Thoracic aorta (tissue), 2 donors: ENCODE measurements at places on chromosomes 11 and 22.

DNA sequence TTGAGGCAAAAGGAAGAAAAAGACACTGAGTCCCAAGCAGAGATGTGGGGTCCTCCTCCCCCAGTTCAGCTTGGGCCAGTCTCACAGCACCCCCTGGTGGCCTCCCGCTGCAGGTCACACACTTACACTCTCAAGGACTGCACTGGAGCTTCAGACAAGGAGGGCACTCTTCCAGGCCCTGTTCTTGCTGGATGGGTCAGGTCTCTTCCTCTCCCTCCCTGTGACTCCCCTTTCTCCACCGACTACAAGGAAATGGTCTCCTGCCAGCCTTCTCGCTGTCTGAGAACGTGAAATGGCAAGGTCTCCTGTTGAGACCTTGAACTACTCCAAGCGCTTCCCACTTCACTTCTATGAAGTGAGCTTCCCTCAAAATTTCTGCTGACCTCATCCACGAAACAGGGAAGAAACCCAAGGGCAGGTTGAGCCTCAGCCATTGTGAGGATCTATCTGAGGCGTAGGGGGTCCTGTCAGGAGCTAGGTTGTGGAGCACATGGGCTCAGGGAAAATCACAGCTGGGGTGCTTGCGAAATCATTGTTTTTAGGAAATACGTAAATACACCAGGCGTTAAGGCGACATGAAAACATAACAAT, 11.2 kb upstream of the IGLL1 start:
- DNase-seq, result no peak

DNA sequence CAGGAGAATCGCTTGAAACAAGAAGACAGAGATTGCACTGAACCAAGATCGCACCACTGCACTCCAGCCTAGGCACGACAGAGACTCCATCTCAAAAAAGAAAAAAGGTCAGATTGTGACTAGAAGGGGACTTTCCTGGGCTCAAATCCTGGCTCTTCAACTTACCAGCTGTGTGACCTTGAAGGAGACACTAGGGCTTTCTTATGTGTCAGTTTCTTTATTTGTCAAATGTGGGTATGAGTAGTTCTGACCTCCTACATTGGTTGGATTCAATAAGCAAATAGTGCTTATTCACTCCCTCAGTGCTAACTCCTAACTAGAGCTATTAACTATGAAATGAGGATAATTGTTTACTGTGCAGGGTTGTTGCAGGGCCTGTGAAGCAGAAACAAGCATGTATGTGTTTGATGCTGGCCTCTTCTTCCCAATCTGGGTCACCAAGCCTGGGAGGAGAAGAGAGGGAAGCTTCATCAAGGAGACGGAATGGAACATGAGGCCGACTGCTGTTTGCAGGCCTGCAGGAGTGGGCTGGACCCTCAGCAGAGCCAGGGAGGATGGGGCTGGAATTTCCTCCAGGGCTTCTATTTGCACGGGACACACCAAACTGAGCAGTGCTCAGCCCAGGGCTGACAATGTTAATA, 22.5 kb downstream of the RHOD start:
- no peak for DNase-seq

DNA sequence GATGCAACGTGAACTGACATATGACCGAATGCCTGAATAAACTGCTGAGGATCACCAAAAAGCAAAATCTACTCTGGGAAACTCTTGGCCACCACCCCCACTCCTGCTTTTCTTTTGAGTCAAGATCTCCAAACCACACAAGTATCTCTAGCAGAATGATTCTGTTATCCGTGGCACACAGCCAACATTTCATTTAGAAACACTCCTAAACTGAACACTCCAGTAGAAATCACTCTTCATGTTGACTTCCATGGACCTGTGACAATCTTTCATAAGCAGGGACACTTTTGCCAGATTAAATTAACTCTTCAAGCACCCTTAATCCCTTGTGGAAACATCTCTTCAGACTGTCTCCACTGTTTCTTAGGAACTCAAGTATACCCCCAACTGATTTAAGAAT, 44.4 kb downstream of the VSIG10L2 start:
- DNase-seq, result no peak

GRCh38 chr11:124791626-124792341, 8.4 kb downstream of the MSANTD2 start:
- no peak for DNase-seq

DNA sequence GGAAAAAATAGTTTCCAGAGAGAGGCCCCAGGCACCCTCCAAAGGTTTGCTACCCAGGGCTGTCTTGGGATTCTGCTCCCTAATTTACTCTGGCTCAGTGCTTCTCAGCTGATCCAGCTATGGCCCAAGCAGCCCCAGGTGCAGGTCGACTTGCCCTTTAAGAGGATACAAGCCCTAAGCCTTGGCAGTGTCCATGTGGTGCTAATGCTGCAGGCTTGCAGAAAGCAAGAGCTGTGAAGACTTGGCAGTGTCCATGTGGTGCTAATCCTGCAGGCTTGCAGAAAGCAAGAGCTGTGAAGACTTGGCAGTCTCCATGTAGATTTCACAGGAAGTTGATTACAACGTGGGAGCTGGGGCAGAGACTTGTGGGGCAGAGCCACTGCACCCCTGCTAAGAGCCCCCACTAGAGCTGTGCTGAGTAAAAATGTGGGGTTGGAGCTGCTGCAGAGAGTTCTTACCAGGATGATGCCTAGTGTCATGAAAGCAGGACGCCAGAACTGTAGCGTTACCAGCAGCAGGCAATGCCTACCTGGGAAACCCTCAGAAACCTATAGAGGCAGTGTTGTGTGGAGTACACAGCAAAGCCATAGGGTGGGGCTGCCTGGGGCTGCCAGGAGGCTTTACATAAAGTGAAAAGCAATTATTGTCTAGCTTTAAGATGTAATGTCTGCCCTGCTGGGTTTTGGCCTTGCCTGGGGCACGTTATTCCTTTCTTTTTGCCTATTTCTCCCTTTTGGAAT, 16.1 kb upstream of the OR52K1 start:
- no peak for DNase-seq

DNA sequence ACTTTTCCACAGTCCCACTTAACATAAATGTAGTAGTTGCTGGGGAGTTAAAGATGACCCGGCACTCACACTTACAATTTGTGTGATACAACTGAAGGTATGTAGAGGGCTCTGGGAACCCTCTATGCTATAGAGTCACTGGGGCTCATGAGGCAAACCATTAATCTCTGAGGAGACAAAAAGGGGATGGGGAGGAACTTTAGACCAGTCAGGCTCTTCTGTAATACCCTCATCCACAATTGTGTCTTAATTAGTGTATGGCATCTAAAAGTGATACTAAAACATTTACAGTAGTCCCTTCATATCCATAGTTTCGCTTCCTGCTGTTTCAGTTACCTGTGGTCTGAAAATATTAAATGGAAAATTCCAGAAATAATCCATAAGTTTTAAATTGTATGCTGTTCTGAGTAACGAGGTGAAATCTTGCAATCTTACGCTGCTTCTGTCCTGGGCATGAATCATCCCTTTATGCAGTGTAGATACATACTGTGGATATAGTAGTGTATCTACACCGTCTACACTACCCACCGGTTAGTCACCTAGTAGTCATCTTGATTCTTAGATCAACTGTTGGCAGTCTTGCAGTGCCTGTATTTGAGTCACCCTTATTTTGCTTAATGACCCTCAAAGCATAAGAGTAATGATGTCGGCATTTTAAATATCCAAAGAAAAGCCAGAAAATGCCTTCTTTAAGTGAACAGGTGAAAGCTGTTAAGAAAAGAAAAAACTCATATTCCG, 12.2 kb downstream of the CBL start:
- no peak for DNase-seq

GRCh38 chr11:75350743-75351540, 519 bp downstream of the ARRB1 start:
- DNase-seq, result no peak

- no peak for DNase-seq
These were observed 1076.7 kb downstream of the BRD1 start for GRCh38 chr22:48750826-48751440.
